ENCODE measurements at places on chromosomes 6 and 20. TPM values are rescaled to one million over a fixed set of nuclear protein-coding genes. Genes with fewer than 3 reads are reported as not detected.

DNA sequence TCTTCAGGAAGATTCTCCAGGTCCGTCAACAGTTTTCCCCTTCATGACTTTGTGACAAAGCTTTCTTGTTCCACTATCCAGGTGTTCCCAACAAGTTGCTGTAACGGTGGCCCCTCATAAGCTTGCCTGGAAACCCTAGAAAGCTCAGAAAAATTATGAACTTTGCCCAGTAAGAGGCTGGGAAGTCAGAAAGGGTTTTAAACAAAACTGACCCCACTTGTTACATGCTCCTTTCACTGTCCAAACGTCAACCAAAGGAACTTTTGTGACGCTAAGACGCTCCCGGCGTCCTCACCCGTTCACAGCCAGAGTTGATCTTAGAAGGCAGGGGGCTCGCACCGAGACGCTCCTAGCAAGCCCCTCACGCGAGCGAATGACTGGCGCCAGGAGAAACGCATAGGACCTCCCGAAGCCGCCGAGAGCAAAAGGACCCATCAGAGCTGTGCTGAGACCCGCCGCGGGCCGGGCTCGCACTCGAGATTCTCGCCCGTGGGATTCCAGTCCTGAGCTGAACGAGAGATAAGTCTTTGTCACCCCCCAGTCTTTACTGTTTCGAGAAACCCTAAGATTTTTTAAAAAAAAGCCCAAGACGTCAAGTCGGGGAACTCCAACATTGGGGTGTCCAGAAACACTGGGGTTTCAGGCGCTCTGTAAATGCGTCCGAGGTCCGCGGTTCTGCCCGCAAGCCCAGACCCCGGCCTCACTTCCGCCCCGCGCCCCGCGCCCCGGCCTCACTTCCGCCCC, 544 bp upstream of the ACAT2 start:
- ATAC-seq, result peak; percentile 1

- no peak for ATAC-seq
These were observed 18.9 kb downstream of the TREML1 start for GRCh38 chr6:41135062-41135832.

DNA sequence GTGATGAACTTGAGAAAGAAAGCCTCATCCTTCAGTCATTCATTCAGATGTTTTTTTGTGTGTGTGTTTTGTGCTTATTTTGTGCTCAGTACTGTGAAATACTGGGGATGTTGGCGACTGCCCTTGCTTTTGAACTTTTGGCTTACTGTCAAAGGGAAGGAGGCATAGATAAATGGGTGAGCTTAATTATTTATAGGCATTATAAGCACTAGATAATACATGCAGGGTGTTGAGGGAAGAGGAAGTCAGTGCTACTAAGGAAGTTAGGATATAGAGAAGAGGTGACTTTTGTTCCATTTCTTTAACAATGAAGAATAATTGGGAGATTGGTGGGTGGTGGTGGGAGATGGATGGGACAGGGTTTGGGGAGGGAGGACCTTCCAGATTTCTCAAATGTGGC, 23.6 kb downstream of the XRN2 start:
- ATAC-seq, result no peak

DNA sequence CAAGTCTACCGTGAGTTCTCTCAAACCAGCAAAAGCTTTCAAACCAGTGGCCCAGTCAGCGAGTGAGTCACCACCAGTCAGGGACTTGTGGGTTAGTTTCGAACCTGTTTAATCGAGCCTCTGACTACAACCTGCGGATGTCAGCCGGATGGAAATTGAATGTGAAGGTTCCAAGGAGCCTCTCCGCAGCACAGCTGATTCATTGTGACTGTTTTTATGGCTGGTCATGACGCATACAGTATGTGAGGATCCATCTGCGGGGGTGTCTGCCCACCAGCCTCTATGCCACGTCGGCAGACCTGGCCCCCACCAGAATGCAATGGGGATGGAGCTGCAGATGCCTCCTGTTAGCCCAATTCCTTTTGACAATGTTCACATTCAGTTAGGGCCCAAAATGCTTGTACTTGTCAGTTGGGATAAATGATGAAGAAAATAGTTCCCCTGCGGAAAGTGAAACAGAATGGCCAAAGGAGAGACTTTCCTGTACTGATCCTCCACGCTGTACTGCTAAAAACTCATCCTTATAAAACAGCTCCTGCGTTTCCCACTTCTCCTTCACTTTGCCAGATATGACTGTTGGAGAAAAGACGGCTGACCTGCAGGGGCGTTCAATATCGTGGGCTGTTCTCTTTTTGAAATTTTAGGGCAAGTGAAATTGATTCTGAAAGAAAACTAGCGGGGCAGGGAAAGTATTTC, 206.6 kb downstream of the TFAP2B start:
- no peak for ATAC-seq

GRCh38 chr6:151093706-151094105, 146.1 kb upstream of the AKAP12 start:
- peak; percentile 55 for ATAC-seq

DNA sequence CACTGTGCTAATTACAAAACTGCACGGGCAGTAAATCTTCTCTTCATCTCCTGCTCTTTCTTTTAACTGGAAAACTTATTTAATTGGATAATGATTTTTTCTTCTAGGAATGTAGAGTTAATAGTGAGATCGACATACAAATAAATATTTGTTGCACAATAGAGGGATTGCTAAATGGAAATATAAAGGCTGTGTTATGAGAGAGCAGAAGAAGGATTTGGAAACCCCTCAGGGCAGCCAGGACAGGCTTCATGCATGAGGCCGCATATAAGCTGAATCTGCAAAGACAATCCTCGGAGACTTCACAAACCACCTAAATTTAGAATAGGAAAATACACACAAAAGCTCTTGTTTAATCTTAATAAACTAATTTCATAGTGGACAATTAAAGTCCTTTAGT, 2.9 kb upstream of the TAAR1 start:
- no peak for ATAC-seq

DNA sequence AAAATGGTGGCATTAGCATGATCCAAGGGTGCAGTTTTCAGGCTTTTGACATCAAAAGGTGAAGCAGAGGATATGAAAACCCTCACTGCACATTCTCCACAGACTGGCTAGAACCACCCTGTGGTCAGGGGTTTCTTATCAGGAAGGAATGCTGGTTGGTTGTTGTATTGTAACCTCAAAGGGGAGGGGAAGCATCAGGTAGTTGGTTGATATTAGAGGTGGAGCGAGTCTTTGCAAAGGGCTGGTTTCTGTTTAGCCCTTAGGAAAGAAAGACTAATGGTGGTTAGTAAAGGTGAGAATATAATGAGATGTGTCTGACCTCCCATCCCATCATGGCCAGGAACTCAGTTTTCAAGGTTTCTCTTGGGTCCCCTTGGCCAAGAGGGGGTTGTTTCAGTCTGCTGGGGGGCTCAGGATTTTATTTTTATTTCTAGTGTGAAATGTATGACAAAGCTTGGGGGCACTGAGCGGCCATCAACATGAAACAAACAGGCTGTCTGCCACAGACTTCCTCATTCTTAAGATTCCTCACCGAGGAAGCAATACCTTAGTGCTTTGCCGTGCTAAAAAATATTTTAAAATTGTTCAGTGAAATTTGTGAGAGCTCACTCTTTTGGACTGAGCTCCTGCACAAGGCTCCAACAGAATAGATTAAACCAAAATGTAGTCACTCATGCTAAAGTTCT, 47.5 kb upstream of the PROKR2 start:
- ATAC-seq, result no peak

- ATAC-seq, result no peak
These were observed 179.3 kb downstream of the BMP7 start for GRCh38 chr20:57087102-57087501.

DNA sequence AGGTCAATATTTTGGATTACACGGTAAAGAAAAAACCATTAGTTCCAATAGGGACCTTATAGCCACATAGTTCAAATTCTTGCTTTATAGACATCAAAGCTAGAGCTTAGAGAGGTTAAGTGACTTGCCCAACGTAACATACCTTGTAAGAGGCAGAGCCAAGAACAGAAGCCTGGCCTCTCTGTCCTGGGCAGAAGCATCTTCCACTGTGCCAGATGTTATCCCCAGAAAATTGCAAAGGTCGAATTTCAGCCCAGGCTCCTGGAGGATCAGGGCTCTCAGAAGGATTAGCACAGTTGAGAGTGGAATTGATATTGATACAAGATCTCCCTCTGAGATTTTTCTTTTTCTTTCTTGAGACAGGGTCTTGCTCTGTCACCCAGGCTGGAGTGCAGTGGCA, 6.1 kb downstream of the SMIM28 start:
- no peak for ATAC-seq

DNA sequence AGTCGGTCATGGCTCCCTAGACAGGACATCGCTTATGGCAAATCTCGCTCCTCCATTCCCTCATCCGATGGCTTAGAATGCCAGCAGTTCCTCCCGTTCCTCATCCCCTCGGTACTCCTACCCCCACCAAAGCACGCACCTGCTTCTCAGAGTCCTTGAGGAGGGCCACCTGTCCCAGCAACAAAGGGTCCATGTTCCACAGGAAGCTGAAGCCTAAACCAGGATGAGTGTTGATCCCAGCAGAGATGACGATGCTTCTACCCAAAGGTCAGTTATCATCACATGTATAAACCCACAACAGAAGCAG, 111.2 kb downstream of the THBS2 start:
- no peak for ATAC-seq

- no peak for ATAC-seq
These were observed 197.7 kb downstream of the QKI start for GRCh38 chr6:163612200-163612599.

GRCh38 chr6:152428126-152428525, 209.0 kb downstream of the SYNE1 start:
- ATAC-seq, result no peak

- ATAC-seq, result no peak
These were observed 17.0 kb upstream of the HLA-A start for GRCh38 chr6:29925321-29925720.

GRCh38 chr20:56945057-56945456, 316.0 kb downstream of the TFAP2C start:
- no peak for ATAC-seq

DNA sequence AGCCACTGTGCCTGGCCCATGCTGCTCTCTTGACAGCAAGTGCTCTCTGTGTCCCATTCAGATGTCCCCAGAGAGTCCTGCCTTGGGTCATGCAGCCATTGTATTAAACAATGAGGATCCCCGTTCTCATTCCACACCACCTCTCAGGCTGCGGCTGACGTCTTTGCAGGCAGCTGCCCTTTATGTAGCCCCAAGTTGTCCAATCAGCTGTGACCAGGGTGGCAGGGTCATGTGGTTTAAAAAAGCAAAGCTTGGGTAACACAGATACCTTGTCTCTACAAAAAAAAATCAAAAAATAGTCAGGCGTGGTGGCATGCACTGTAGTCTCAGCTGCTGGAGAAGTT, 13.2 kb downstream of the GCNT2 start:
- ATAC-seq, result no peak

- ATAC-seq, result no peak
These were observed 51.1 kb downstream of the STAU1 start for GRCh38 chr20:49136817-49137571.

DNA sequence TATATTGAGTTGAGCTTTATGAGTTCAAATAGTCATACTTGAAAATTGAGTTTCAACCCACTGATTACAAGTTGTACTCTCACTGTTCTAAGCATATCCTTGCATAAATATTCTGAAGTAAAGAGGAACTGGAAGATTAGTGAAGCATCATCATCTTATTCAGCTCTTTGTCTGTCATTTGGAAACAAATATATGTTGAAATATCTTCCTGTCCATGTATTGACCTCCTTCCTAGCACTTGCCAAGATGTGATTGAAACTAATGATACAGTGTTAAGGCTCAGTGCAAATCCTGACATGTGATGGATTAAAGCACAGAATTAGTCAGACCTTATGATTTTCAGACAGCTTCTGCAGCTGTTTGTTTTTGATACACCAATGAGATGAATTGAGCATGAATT, 434.3 kb downstream of the TBC1D32 start:
- ATAC-seq, result no peak

- ATAC-seq, result no peak
These were observed 425.5 kb downstream of the BCKDHB start for GRCh38 chr6:80531681-80532619.

- ATAC-seq, result no peak
These were observed 384.8 kb downstream of the ADGRB3 start for GRCh38 chr6:69019832-69020231.

DNA sequence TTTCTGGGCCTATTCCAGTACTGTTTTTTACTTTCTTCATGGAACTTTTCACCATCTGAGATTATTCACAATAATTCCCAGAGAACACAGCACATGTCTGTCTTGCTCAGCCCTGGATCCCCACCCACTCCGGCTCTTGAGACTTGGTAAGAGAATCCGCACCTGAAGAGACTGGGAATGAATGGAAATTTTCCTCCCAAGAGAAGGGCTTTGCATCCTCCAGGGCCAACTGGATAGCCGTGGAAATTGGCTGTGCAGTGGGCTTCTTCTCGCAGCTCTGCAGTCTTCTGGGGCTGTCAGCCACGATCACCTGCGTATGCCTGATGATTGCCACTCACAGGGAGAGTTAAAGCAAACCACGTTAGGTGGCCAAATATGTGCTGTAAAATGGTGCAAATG, 159.1 kb downstream of the THBS2 start:
- no peak for ATAC-seq

DNA sequence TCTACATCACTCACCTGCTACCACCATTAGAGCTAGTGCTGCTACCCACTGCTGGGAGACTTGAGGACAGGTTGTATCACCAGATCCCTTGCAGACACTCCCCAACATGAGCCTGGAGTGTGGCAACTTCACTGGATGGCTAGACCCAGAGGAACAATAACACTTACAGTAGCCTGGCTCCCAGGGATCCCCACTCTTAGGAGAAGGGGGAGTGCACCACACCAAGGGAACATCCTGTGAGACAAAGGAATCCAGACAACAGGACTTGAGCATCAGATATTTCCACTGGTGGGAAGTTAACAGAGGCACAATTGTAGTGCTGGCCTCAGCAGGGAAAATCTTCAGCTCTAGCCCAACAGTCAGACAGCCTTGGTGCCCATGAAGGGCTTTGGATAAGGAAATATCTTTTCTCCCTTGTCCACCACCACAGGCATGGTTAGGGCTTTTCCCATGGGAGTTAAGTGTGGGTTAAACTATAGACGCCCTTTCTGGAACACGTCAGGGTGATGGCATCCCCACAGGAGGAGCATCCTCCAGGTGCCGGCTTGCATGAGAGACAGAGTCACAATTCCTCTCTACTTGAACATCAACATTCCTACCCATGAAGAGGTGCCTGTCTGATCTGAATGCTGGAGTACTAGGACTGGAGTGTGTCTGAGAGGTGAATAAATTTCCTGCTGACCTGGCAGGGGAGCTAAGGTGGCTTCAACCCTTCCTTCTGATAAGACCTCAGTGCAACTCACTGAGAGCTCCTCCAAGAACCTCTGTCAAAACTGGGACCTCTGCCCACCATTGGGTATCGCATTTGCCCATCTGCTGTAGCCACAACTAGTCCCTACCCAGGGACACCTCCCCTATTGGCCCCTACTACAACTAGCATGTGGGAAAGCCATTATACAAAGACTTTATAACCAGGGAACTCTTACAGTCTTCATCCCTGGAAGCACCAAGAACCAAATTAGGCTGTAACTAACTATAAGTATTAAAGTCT, 55.4 kb upstream of the SIRPG start:
- ATAC-seq, result no peak

NKX2-2 gene
- not detected for total RNA-seq

EEF1E1 gene
- 73.9 TPM for total RNA-seq
